IMR-90 (cell line): ENCODE measurements at places on chromosomes 1 and 21.

DNA sequence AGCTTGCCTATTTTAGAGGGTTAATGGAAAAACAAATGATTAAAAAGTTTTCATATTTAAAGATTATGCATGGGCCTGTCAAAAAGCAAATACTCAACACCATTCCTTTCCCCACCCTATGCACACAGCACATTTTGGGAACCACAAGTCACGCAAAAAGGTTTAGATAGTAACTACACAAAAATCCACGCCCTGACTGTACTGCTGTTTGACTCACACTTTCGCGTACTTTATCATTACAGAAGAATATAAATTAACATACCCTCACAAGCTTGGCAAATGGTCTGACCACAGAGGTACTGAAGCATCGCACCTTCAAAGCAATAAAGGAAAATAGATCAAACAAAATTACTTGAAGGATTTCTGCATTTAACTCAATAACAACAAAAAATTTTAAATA is 1.4 kb downstream of the ATP5PO start:
- no peak for DNase-seq

DNA sequence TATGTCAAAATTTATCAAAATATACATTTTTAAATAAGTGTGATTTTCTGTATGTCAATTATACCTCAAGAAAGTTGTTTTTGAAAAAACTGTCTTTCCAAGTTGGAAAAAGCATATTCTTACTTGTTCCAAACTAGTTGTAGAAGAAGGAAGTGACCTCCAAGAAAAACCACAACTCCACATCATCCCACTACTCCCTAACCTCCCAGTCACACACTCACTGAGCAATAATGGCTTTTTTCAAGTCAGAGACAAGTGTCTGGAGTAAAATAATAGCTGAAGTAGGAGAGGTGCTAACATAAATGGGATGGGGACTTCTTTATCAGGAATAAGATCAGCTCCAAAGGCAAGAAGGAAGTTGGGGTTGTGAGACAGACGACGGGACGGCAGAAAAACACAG is 13.4 kb downstream of the EPRS1 start:
- DNase-seq: no peak

GRCh38 chr1:244012202-244012601 is 38.9 kb upstream of the ZBTB18 start:
- DNase-seq: peak; percentile 78

DNA sequence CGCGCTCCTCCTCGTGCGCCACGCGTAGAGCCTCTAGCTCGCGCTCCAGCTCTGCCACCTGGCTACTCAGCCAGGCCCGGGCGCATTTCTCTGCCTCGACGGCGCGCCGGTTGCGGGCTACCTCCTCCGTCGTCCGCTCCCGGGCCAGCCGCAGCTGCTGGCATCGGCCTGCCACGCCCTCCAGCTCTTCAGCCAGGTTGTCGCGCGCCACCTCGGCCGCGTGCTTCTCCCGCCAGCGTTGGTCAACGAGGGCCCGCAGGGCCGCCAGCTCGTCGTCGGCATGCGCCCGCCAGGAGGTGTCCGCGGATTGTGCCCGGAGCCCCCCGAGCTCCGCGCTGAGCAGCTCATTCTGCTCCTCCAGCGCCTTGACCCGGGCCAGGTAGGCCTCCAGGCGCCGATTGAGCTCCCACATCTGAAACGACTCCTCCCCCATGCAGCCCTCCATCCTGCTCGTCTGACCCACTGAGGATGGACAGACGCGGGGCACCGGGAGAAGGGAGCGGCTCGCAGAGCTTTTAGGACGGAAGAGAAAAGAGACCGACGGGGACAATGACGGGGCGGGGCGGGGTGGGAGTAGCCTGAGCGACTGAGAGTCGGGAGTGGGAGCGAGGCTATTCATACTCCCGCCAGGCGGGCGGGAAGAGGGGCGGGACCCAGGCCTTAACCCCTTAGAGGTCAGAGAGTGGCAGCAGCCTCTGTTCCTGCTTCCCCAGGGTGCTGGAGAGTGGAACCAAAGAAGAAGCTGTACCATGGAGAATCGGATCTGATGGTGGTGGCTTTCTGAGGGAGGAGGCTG is at the start of gene NES:
Gene NES (minus strand): TSS at position 588 of the 796 bp plus-strand sequence. CDS start 143 bp downstream, at position 445.
- peak; percentile 56 for DNase-seq

- no peak for DNase-seq
Observed at GRCh38 chr1:73511038-73511437, 686.9 kb downstream of the LRRIQ3 start.

DNA sequence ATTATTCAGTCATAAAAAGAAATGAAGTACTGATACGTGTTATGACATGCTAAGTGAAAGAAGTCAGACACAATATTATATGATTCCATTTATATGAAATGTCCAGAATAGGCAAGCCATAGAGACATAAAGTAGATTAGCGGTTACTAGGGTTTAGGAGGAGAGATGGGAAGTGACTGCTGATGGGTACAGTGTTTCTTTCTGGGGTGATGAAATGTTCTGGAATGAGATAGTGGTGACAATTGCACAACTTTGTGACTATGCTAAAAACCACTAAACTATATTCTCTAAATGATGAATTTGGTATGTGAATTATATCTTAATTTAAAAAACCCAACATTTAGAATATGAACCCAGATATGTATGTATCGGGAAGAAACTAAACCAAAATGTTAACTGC is 27.6 kb downstream of the IPP start:
- DNase-seq: peak; percentile 6

DNA sequence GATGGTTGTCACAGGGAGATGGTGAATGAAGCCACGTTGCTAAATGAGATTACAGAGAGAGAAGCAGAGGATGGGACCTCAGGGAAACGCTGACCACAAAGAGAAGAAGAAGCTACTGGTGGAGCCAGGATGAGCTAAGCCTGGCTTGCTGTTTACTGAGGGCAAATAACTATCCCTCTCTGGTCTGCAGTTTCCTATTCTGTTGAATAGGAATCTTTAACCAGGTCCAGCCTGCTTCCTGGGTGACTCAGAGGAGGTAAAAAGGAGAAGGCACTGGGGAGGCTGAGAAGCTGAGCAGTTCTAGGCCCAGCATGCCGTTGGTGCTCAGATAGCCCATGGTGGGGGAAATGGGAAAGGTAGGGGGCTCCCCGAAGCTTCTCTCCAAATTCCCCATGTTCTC is 29.6 kb downstream of the DMBX1 start:
- DNase-seq: no peak

- DNase-seq: peak; percentile 3
Observed at GRCh38 chr21:40845441-40845995, 1.4 kb downstream of the DSCAM start.

DNA sequence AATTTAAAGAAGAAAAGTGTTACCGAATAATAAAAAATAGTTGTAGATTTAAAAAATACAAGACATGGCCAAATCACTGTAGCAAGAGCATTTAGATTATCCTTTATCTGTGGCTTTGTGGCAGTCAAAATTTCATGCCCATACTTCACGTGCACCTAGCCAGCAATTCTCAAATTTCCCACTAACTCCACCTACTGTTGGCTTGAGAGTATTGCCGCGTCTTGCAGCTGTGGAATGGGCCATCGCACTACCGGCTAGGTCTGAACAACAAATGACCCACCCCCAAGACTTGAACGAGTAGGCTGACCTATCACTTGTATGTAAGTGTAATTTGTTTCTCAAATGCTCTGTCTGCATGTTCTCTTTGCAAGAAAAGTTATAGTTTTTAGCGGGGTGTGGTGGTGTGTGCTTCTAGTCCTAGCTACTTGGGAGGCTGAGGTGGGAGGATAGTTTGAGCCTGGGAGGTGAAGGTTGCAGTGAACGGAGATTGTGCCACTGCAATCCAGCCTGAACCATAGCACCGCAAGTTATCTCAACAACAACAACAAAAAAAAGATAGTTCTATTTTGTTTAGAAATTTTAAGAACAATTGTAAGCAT is 4.1 kb downstream of the KRTAP13-4 start:
- no peak for DNase-seq

DNA sequence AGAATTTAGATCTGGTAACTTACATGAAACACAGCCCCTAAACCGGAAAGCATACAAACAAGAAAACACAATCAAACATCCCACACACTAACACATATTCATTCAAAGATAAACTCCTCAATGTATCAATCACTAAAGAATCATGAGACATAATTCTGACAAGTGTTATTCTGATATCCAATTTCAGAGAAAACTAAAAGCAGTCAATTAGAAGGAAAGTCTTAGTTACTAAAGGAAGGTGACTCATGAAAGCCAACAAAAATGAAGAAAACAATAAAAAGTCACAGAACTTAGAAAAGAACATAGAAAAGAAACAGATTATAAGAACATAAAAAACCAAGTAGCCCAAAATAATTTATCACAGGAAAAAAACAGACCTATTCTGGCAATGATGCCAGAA is 57.2 kb downstream of the ZZZ3 start:
- DNase-seq: no peak

DNA sequence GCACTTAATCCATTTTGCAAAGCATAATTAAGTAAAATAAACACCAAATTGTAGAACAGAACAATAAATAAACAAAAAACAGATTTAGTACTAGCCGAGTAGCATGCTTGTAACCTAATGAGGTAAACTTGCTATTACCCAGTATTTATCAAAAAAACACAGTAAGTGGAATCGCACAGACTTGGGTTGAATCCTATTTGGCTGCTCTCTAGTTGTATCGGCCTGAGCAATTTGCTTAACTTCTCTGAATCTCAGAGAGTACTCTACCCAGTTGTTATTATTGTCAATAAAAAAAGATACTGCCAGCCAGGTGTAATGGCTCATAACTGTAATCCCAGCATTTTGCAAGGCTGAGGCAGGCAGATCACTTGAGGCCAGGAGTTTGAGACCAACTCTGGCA is 664.3 kb downstream of the ADGRL2 start:
- DNase-seq: no peak

GRCh38 chr1:31685795-31686194 is 18.0 kb downstream of the COL16A1 start:
- DNase-seq: no peak

GRCh38 chr1:90876101-90876500 is 145.7 kb downstream of the ZNF644 start:
- no peak for DNase-seq

DNA sequence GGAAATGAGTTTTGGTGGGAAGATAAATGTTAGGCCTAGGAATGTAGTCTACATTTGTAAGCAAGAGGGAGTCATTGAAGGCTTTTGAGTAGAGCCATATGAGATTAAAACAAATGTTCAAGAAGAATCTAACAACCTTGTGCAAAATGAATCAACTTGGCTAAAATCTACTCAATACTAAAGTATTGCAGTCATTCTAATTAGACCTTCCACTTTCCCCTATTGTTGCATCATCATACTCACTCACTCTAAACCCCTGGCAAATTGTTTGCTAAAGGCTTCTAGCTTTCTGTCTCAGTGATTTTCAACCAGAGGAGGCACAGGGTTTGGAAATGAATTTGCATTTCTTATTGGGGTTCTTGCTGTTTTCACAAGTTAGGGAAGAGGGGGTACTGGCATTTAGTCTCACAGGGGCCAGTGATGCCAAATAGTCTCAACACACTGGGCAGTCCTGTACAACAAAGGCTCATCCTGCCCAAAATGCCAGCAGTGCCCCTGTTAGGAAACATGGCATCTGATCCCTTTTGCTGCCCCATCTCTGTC is 85.3 kb downstream of the SEC16B start:
- no peak for DNase-seq

- peak; percentile 91 for DNase-seq
Observed at GRCh38 chr1:193569096-193569982, 382.9 kb upstream of the B3GALT2 start.

DNA sequence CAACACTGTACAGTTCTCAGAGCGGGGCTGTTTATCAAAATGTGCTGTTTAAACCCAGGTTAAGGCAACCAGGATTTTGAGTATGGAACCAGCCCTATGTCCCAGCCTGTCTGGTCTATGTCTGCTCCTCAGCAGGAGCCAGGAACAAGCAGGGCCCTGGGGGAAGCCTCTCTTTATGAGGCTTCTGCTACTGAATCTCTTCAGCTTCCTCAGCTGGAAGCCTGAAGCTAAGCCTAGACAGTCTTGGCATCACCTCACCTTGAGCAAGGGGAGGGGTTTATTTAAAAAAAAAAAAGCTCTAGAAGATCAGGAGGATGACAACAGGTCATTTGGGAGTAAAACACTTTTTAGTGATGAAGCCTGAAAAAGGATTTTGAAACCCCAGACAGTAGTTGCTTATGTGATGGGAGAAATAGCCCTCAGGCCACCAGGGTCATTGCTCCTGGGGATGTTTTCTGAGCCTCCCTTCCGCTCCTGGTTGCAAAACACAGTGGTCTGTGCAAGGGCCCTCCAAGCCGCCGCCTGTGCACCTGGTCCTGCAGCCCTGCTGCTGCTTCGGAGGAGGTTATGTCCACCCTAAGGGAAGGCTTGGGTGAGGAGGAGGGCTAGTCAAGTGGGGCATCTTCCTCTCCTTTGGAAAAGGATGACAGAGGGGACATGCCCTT is 21.8 kb upstream of the GRHL3 start:
- DNase-seq: no peak
